ENCODE measurements at places on chromosomes 4 and X.

DNA sequence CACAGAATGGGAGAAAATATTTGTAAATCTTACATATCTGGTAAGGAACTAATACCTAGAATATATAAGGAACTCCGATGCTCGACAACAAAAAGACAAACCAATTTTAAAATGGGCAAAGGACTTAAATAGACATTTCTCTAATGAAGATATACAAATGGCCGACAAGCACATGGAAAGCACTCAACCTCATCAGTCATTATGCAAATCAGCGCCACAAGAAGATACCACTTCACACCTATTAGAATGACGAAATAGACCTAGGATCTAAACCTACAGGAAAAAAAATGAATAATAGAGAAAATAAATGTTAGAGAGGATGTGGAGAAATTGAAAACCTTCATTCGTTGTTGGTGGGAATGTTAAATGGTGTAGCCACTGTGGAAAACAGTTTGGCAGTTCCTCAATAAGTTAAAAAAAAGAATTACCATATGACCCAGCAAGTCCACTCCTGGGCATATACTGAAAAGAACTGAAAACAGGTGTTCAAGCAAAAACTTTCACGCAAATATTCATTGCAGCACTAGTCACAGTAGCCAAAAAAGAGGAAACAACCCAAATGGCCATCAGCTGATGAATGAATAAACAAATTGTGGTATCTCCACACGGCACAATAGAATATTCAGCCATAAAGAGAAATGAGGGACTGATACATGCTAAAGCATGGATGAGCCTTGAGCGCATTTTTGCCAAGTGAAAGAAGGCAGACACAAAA, 57.3 kb upstream of the WDR19 start:
- DNase-seq = no peak

DNA sequence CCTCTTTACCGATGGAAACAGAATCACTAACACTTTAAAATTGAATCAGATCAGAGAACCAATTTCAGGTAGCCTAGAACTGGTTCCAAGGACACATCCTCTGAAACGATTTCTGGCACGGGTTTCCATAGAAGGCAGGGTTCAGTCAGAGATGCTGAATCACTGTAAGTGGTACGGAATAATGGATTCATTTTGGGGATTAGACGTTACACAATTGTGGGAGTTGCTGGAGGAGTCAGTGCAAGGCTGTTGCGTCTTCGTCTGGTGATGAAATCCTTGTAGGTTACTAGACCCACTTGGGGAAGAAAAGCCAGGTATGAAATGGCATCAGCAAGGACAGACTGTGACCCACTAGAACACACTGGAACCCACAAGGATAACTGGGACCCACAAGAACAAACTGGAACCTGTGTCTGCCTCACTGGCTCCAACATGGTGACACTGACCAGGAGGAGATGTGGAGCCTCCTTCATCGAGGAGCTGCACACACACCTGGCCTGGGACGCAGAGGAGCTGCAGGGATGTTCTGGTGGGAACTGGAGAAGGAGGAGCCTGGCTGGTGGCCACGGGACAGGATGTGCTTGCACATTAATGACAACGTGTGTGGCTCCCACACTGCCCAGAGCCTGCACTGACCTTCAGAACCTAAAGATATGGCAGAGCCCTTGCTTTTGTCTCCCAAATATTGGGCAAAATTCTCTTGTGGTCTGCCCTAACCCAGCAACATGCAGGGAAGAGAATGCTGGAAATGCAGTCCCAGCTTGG, 105.1 kb downstream of the TRAPPC11 start:
- DNase-seq = no peak

- DNase-seq = no peak
These were observed 47.9 kb upstream of the PAGE3 start for GRCh38 chrX:55312655-55313054.

DNA sequence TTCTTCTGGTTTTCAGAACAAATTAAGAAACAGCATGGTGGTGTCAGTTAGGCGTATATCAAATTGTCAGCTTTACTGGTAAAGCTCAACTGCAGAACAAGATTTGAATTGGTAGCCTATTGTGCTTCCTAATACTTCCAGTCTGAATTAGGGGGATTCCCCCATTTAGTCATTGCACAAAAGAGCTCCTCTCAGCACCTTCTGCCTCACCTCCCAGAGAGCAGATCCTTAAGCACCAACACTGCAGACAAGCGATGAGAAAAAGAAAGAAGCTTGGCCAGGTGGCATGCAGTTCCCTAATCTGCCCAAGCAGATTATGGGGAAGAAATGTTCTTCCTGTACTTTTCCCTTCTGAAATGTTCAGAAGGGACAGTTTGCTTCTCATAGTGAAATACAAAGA, 9.2 kb downstream of the MAP9 start:
- DNase-seq = no peak

- no peak for DNase-seq
These were observed 10.7 kb upstream of the EPGN start for GRCh38 chr4:74297539-74297938.

DNA sequence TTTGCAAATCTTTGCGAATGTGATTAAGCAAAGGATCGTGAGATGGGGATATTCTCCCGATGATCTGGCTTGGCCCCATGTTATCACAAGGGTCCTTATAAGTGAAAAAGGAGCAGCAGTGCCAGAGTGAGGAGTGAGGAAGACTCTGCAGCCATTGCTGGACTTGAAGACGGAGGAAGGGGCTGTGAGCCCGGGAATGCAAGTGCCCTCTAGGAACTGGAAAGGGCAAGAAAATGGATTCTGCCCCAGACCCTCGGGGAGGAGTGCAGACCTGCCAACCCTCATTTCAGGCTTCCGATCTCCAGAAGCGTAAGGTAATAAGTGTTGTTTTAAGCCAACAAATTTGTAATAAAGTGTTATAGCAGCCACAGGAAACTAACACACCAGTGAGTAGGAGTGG, 76.3 kb downstream of the EVC start:
- no peak for DNase-seq

GRCh38 chr4:105386012-105386411, 87.8 kb downstream of the PPA2 start:
- no peak for DNase-seq

DNA sequence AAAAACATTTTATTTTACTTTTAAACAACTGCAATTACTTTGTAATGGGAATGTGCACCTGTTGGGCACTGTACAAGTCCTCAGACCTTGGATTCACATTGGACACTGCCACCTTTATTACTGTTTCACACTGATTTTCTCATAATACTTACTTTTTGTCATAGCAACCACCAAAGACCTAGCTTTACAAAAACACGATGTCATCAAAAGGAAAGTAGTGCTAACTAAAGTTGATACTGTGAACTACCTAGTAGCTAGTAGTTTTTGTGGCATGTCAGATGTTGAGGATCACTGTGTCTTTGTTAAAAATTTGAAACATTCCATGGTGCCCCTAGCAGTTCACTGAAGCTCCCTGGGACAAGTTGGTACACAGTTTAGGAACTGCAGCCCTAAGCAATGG, 62.9 kb upstream of the HOPX start:
- DNase-seq = no peak

All from H54 (cell line).